Stimulated activated CD4-positive, alpha-beta T cell treated with anti-CD3 and anti-CD28 coated beads, Interleukin-2, amount 100 ng/mL, for 24 hours (primary cell): ENCODE measurements at places on chromosomes 16 and 17.

GRCh38 chr17:64747938-64748540 is 85.9 kb upstream of the SMURF2 start:
- no peak for DNase-seq

DNA sequence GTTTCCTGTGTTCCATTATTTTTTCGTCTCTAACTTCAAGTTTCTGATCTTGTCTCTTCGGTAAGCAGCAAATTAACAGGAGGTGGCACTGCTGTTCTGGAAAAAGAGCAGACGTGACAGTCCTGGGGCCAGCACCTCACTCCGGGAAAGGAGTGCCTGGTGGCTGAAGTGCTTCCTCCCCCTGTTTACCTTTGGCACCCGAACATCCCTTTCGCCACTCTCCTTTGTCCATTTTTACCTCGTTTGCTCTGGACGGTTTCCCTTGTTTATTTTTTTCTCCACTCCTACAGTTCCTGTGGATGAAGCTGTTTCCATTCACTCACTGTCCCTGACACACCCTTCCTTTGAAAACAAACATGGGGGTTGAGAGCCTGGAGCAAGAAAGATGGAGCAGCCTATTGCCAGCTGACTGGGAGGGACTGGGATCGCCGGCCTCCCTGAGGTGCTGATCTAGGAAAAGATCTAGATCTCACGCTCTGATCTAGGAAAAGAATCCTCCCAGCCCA is 12.6 kb downstream of the SAP30BP start:
- no peak for DNase-seq

DNA sequence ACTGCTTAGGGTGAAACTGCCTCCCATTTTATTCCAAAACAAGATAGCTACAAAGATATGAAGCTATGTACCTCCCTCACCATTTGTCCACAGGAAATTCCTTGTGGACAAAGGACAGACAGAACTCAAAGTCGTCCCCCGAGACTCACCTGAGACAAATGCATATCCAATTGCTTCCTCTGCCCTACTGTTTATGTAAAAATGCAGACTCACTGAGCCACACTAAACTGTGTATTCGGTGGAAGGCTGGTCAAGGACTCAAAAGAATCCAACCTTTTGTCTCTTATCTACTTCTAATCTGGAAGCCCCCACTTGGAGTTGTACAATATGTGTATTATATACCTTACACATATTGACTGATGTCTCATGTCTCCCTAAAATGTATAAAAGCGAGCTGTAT is 288.0 kb upstream of the ERCC4 start:
- no peak for DNase-seq

- DNase-seq: peak; percentile 59
These were observed 1.7 kb downstream of the HEXIM1 start for GRCh38 chr17:45149669-45150664.

DNA sequence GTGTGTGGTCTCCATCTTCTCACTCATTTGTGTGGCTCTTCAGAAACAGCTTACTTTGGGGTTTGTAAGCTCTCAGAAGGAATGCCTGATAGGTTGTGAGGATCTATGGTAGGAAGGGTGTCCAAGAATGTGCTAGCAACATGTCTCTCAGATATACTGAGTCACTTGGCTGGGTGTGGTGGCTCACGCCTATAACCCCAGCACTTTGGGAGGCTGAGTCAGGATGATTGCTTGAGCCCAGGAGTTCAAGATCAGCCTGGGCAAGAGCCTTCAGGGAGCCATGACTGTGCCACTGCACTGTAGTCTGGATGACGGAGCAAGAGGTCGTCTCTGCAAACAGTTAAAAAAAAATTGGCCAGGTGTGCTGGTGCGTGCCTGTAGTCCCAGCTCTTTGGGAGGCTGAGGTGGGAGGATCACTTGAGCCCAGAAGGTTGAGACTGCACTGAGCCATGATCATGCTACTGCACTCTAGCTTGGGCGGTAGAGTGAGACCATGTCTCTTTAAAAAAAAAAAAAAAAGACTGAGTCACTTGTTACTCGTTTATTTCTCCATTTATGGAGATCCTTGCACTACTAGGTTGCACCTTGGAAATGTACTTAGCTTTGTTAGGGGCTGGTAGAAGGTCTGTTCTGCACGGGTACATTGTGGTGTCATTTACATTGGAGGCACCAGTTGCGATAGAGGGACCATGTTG is 232.0 kb downstream of the SNX29 start:
- no peak for DNase-seq

DNA sequence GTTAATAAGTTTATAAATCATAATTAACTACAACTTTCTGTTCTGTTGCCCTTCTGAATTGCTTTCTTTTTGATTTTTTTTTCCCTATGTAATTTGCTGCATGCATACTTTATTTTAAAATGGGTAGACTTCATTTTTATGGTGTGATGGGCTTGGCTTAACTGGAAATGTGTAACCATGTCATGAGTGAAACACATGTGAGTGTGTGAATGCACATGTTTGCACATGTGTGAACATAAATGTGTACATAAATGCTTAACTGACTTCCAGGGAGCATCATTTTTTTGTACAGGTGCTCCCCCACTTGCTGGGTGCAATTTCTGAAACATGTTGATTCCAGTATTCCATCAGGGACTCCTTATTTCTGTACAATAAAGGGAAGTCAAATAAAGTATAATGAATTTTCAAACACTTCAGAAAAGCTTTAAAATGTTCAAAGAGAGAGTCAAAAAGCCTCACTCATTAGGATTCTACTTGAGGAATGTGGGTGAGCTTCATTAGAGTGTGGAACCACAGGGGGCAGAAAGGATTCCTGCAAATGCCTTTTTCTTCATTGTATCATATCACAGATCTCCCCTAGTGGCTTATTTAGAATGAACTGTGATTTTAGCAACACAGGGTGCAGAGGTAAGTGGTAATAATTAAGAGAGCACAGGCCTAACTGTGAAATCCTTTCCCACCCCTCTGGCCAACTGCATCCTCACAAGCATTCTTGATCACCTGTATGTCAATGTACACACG is 31.7 kb upstream of the CDH11 start:
- DNase-seq: no peak

DNA sequence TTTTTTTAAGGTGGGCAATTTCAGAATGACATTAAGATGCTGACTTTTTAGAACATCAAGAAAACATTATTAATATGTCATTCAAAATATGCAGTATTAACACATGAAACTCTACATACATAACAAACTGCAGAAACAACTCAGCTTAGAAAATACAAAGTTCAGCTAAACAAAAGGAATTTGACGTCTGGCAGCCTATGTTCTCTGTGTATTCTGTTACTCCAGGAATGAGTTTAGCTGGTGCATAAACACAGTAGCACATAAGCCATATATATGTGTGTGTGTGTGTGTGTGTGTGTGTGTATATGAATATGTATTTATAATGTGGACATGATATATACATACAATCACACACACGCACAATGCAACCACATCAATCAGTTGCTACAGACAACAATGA is 413.5 kb upstream of the PSMD7 start:
- no peak for DNase-seq

GRCh38 chr16:546909-547770 is 13.1 kb upstream of the PRR35 start:
- peak; percentile 49 for DNase-seq

DNA sequence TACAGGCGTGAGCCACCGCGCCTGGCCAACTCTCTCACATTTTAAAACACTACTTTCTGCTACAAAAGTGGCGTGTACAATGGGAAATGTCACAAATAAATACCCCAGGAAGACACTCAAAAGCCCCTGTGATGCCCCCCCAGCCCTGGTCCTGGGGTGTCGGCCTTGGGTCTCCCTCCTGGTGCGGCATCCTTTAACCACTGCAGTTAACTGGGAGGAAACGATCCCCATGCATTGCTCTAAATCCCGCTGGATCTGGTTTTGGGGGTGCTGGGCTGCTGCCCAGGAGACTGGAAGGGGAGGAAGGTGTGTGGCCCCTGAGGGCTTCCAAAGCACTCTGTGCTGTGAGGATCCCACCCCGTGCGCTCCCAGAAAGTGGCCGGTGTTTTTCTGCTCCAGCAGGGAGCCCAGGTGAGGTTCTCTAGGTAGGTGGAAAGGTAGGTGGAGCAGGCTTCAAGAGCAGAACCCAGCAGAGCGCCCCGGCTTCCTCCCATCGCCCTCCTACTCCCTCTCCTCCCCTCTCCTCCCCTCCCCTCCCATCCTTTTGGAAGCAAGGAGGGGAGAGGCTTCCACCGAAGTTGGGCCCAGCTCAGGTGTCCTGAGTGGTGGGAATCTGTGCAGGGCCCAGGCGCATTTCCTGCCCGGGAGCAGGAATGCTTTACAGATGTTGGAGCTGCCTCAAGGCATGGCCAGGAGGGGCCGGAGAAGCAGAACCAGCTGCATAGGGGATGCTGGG is 363.3 kb downstream of the SEC14L1 start:
- no peak for DNase-seq

DNA sequence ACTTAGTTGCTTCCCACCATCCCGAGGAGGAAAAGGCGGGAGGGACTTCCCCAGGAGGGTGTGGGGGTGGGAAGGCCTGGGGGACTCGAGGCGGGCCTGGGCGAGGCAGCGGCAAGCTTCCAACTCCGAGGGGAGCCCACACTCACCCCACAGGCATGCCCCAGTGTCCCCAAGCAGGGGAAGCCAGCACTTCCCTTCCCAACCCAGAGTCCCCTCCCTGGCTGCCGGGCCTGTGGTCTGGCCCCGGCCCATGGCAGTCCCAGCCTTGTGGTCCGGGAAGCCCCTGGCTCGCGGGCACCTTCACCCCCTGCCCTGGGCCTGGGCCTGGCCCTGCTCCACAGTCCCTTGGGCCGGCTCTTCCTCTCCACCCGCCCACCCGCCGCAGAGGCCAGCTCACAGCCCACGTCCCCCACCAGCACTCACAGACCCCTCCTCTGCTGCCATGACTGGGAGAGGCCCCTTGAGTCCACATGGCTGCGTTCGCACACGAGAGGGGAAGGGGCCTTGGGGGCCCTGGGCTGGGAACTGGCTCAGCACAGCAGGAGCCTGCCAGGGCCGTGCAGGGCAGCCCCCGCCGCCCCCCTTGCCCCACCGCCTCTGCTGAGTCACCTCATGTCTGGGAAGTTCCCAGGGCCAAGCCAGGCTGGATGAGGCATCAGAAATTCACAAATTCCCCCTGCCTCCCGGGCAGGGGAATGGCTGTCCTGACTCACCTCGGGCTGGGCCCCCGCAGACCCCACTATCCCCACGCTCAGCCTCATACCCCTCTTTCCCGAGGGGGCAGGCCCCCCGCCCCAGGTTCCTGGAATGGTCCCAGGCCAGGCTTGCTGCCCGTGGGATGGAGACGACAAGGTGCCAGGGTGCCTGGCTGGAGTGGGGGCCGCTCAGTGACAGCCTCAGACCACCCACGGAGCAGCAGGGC is 27.8 kb downstream of the BAHCC1 start:
- no peak for DNase-seq

GRCh38 chr17:77952368-77952767 is 6.1 kb upstream of the TNRC6C start:
- DNase-seq: no peak

- DNase-seq: no peak
These were observed 1178.3 kb downstream of the CDH11 start for GRCh38 chr16:63943566-63943965.

DNA sequence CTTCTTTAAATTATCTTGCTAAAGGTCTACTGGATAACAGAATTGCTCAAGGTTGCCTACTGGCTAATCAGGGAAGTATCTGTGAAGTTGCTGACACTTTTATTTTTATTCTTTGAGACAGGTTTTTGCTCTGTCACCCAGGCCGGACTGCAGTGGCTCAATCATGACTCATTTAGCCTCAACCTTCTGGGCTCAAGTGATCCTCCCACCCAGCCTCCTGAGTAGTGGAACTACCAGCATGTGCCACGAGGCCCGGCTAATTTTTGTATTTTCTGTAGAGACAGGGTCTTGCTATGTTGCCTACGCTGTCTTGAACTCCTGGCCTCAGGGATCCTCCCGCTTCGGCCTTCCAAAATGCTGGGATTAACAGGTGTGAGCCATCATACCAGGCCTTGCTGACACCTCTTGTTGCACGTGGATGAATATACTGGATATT is 43.1 kb downstream of the GLG1 start:
- no peak for DNase-seq

- DNase-seq: no peak
These were observed 12.4 kb downstream of the LUC7L3 start for GRCh38 chr17:50731575-50732460.

DNA sequence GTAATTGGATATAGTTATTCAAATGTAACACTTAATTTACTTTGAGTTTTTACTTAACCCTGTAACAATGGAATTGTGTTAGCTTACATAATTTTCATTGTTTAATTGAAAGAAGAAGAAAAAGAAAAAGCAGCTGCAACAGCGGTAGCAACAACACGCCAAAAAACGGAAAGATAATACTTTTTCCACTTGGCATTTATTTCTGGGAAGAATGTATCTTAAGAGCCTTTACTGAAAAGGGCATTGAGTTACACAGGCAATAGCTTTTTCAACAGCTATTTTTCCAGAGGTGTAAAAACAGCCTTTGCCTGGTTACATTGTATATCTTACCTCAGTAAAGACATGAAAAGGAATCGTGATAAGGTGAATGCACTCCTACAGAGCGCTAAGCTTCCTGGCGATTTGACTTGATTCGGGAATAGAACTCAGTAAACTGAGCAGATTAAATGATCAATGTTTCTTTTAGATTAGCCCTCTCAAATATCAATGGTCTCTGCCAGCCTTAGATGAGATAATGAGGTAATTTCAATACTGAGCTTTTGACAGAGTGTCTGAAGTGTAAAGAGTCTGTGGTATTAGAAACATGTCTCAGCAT is 311.3 kb downstream of the CDH13 start:
- DNase-seq: no peak

DNA sequence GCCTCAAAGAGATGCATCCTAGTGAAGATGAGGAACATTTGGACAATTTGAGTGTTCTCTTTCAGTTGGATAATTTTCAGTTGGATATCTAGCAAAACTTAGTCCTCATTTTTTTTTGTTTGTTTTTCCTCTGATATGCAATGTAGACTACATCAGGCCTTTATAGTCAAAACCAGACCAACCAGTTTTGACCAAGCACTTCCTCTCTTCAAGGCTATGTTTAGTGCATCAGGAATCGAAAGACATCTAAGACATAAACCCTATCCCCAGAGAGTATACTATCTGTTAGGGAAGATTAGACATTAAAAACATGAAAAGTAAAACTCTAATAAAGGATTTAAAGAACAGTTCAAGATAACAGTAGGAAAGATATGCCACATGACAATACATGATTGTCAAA is 256.1 kb downstream of the IRX3 start:
- DNase-seq: no peak

- no peak for DNase-seq
These were observed 47.9 kb downstream of the WDR59 start for GRCh38 chr16:74936902-74937560.

- DNase-seq: no peak
These were observed 14.4 kb downstream of the SNN start for GRCh38 chr16:11682655-11683096.

- DNase-seq: no peak
These were observed 17.6 kb upstream of the CYB5B start for GRCh38 chr16:69406780-69407331.

GRCh38 chr17:17032131-17032692 is 10.0 kb upstream of the MPRIP start:
- no peak for DNase-seq

DNA sequence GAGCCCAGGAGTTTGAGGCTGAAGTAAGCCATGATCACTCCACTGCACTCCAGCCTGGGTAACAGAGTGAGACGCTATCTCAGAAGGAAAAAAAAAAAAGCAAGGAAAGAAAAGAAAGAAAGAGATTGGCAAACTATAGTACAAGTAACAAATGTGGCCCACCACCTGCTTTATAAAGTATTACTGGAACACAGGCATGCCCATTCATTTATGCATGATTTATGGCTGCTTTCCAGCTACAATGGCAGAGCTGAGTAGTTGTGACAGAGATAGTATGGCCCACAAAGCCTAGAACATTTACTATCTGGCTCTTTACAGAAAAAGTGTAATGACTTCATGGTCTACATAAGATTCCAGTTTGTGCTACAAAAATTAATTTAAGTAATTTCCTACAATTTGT is 23.6 kb downstream of the C16orf87 start:
- no peak for DNase-seq
